Brain (organoid and tissue), 16 donors: ENCODE measurements at places on chromosomes 7 and 10. TPM values are rescaled to one million over a fixed set of nuclear protein-coding genes. Genes with fewer than 3 reads are reported as not detected.

The CALML3 gene
- 11.9 TPM for polyA plus RNA-seq

The SLC16A9 gene
- 3.4 TPM for polyA plus RNA-seq

The ACSM6 gene
- not detected for polyA plus RNA-seq

The TRIM50 gene
- 0.34 TPM for polyA plus RNA-seq

The DENND2A gene
- 49.3 TPM for polyA plus RNA-seq

The NPVF gene
- not detected for polyA plus RNA-seq

The LAMB4 gene
- polyA plus RNA-seq: not detected
